Choroid plexus epithelial cell (primary cell): ENCODE measurements at places on chromosomes 7 and 10.
A peak's percentile ranks its signal among the peaks of the same experiment; 100 is the strongest.

DNA sequence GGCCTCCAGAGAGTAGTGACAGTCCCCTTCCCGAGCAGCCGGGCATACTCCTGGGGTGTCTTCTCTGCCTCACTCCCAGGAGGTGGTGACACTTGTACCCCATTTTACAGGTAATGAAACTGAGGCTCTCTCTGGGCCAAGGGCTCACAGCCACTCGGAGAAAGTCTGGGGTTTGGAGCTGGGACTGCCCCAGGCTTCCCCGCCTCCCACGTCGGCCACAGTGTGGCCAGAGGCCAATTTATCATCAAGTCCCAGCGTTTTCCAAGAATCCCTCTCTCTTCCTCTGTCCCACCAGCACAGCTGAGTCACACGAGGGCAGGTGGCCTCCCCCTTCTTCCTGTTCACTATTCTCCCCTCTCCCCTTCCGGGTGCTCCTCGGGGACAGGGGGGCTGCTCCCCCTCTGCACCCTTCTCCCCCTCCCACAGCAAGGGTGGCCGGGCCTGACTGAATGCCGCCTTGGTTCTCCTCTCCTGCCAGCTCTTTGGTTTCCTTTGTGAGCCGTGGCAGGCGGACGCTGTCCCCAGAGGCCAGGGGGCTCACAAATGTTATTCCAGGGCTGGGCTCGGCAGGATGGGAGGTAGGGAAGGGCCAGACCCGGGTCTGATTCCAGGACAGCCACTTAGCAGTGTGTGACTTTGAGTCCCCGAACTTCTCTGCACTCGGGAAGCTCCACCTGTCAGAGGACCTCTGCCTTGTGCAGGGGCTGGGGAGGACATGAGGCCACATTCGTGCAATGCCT is 17.7 kb downstream of the CLIP2 start:
- peak; percentile 30 for DNase-seq

GRCh38 chr7:47803025-47803424 is 145.2 kb downstream of the PKD1L1 start:
- no peak for DNase-seq

- no peak for DNase-seq
Observed at GRCh38 chr10:44864051-44864450, 47.1 kb upstream of the TMEM72 start.

- DNase-seq, result peak; percentile 38
Observed at GRCh38 chr7:97307521-97308108, 190.1 kb downstream of the SDHAF3 start.

DNA sequence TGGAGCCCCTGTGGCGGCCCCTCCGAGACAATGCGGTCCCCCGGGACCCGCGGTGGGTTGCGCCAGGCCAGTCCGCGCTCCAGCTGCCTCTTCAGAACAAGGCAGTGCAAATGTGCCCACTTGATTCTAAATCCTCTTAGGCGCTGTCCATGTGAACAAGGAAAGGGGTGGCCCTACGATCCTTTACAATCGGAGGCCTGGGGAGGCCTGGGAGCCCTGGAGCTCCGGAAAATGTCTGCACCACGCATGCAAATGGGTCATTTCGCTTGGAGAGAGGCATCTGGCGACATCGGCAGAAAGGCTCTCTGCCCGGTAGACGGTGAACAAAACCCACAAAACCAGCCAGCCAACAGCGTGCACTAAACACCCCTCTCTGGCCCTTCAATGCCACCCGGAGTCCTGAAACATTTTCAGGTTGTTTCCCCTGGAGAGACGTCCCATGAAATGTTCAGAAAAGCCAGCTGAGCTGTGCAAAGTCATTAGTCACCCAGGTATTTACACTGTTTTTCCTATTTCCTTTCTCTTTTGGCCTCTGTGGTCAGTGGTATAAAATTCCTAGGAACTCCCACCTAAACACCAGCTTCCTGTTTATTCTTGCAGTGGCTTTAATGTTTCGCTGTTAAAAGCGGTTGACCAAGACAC is 102.8 kb upstream of the ZNF438 start:
- DNase-seq, result peak; percentile 86

DNA sequence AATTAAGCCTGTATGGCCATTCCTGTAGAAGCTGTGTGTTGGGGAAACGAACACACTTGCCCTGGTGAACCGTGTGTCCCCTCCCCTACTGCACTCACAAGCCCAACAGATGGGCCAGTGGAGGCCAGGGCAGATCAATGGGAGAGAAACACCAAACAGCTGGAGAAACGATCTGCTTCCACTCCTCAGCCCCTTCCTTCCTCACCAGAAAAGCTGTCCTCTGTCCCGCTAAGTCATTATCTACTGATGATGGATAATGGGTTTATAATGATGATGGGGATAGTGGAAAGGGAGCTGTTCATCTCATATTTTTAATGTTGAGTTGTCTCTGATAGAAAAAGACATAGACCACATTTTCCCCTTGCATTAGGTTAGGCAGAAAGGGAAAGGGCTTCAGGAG is 99.7 kb downstream of the ELMO1 start:
- DNase-seq, result no peak

GRCh38 chr10:13512564-13512963 is 16.2 kb downstream of the BEND7 start:
- no peak for DNase-seq
